ENCODE measurements at places on chromosomes 5 and 9. TPM values are rescaled to one million over a fixed set of nuclear protein-coding genes. Genes with fewer than 3 reads are reported as not detected.

TLX3 gene
- polyA plus RNA-seq, result not detected

GRCh38 chr5:19241690-19242089, 746.3 kb downstream of the CDH18 start:
- H3K4me1 ChIP-seq, result no peaks in the 10 kb centered on the region
- H3K27ac ChIP-seq, result no peak overlapping the region
- H3K36me3 ChIP-seq, result no peaks in the 10 kb centered on the region
- no peaks in the 10 kb centered on the region for H3K27me3 ChIP-seq
- H3K4me3 ChIP-seq, result no peak overlapping the region

DNA sequence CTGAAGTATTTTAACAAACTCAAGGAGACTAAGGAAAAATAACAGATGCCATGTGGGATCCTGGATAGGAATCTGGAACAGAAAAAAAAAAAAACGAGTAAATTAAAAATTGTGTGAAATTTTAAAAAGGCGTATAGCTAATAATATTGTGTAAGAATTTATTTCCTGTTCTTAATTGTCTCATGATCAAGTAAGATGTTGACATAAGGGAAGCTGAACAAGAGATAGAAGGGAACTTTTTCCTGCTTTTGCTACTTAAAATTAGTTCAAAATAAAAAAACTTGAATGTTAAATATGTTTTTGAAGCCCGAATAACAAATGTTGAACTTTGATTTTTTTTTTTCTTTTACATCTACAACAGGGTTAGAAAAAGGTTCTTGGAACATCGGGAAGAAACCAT, 10.5 kb downstream of the SNAPC3 start:
- H3K27ac ChIP-seq, result no peak overlapping the region
- peaks cover 30% of the 10 kb centered on the region for H3K36me3 ChIP-seq
- DNase-seq, result no peak
- no peaks in the 10 kb centered on the region for H3K4me1 ChIP-seq
- no peaks in the 10 kb centered on the region for H3K27me3 ChIP-seq

TMEM232 gene
- polyA plus RNA-seq, result 0.58 TPM

TGFBR1 gene
- polyA plus RNA-seq, result 5.4 TPM

RLN2 gene
- not detected for polyA plus RNA-seq

DNA sequence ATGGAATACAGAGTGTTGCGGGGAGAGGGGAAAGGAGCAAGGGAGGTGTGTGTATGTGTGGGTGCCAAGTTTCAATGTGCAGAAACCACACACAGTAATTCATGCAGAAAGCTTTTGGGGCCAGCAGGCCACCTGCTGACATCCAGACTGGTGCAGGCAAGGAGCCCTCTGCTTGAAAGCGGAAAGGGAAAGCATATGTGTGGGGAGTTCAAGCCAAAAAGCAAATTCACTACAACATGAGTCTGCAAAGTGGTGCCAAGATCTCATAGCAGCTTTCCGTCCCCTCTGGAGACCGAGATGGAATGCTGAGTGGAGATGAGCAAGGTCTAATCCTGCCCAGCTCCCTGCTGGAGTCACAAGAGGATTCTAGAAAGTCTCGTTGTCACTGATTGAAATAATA, 159.7 kb upstream of the VLDLR start:
- DNase-seq, result no peak
- H3K36me3 ChIP-seq, result no peaks in the 10 kb centered on the region
- no peaks in the 10 kb centered on the region for H3K27me3 ChIP-seq
- peaks cover 8% of the 10 kb centered on the region for H3K4me1 ChIP-seq
- H3K27ac ChIP-seq, result no peak overlapping the region

- H3K27me3 ChIP-seq, result no peaks in the 10 kb centered on the region
- no peak overlapping the region for H3K27ac ChIP-seq
- no peak for DNase-seq
- H3K4me1 ChIP-seq, result no peaks in the 10 kb centered on the region
Observed at GRCh38 chr5:74146796-74147195, 493.7 kb downstream of the ENC1 start.

DAB2IP gene
- polyA plus RNA-seq, result 14.4 TPM

DNA sequence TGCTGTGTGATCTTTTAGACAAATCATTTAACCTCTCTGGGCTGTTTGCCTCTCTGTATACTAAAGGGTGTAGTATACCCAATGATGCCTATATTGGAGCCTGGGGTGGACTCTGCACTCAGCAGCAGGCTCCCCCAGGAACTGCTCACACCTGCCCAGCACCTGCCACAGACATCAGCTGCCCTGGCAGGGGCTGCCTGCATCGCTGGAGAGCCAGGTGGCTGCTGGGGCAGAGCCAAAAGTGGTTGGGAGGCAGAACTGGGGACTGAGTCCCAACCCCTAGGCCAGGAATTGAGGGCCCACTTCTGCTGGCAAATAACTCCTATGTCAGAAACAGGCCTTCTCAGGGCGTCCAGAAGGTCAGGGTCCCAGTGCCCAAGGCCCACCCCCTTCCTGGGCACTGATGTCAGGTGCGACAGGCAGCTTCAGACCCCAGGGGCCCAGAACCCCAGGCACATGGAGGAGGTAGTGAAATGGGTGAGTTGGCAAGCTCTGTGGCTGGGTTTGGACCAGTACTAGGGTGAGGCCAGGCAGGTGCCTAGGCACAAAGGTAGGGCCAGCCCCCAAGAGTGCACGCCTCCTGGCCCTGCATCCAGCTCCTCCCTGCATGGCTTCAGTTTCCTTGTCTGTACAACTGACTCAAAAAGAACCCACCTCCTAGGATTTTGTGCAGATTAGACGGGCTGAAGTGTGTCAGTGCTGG, 5.8 kb downstream of the UNC5A start:
- H3K27me3 ChIP-seq, result no peaks in the 10 kb centered on the region
- H3K36me3 ChIP-seq, result no peaks in the 10 kb centered on the region
- DNase-seq, result no peak

DNA sequence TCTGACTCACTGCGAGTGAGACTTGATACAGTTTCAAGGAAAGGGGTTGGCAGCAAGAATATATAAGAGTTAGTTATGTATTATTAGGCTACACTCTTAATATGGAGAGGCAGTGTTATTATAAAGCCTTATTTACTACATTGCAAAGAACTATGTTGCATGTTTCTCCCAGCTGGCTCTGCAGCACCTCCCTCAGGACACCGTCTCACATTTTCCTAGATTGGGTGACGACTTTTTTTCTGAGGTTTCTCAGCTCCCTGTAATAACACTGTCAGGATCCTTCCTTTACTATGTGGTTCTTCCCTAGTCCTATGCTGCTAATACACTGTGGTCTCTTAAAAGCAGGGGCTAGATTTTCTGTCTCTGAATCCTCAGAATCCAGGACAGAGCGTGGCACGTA, 153.7 kb downstream of the INSYN2B start:
- no peak overlapping the region for H3K27ac ChIP-seq
- H3K36me3 ChIP-seq, result no peaks in the 10 kb centered on the region
- no peak for DNase-seq

GRCh38 chr9:124248066-124248465, 9.7 kb upstream of the NEK6 start:
- H3K36me3 ChIP-seq, result no peaks in the 10 kb centered on the region
- peak; percentile 31 for DNase-seq
- peaks cover 7% of the 10 kb centered on the region for H3K4me1 ChIP-seq

GRCh38 chr5:17907094-17907493, 272.8 kb downstream of the TAF11L14 start:
- no peak for DNase-seq
- H3K36me3 ChIP-seq, result no peaks in the 10 kb centered on the region
- H3K4me3 ChIP-seq, result no peak overlapping the region
- no peaks in the 10 kb centered on the region for H3K4me1 ChIP-seq

- no peaks in the 10 kb centered on the region for H3K4me1 ChIP-seq
- no peak overlapping the region for H3K4me3 ChIP-seq
- no peaks in the 10 kb centered on the region for H3K27me3 ChIP-seq
- no peaks in the 10 kb centered on the region for H3K36me3 ChIP-seq
Observed at GRCh38 chr9:115385383-115386122, 267.6 kb upstream of the TNC start.

Measured in psoas muscle (tissue), 8 donors.